ENCODE measurements at places on chromosomes 7 and 10.

DNA sequence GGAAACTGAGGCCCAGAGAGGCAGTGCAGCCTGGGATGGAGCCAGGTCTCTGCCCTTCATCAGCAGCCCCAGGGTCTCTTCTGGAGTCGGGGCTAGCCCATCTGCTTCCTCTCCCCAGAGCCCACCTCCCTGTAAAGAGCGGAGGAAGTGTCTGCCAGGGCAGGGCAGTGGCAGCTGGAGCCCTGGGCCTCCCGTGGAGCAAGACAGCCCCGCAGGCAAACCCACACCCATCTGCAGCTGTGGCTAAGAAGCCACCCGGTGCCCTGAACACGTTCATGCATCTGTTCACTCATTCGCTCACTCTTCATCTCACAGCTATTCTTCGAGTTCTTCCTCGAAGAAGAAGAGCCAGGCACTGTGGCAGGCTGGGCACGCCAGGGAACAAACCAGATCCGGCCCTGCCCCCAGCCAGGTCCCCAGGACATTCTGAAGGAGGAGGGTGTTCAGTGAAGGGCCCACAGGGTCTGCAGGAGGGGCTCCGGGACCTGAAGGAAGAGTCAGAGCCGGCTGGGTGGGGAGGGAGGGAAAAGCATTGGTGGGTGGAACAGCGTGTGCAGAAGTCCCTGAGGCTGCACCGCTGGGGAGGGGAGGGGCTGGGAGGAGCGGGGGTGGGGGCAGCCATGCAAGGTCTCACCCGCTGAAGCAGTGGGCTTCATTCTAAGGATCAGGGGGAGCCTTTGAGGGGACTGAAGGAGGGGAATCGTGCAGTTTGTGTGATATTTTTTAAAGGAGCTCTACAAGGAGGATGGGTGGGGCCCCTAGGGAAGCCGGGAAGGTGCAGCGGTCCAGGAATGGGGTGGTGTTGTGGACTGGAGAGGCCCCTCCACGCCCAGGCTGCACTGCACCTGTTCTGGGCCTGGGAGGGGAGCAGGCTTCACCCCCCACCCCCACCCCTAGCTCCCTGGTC lies 99.1 kb downstream of the UNCX start:
- no peak for DNase-seq

- no peak for DNase-seq
Observed at GRCh38 chr10:8617792-8618191, 563.3 kb downstream of the GATA3 start.

GRCh38 chr10:70575874-70576802 lies 26.4 kb downstream of the PRF1 start:
- DNase-seq = no peak

- no peak for DNase-seq
Observed at GRCh38 chr7:33590916-33591315, 314.4 kb upstream of the BMPER start.

DNA sequence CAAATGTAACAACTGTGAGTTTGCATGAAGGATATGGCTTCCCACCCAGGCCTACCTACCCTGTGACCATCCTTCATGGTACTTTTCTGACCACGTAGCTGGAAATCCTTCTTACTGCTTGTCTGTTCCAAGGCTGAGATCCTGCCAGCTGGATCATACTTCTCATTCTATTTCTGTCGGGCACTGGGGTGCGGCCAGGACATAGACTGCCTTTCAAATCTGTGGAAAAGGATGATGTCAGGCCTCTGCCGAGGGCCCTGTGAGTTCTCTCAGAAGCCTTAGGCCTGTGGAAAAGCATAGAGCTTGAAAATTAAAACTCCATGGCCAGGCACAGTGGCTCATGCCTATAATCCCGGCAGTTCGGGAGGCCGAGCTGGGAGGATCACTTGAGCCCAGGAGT lies 10.0 kb downstream of the VWC2 start:
- DNase-seq = no peak

GRCh38 chr7:137160236-137160635 lies 183.3 kb downstream of the PTN start:
- no peak for DNase-seq

- DNase-seq = no peak
Observed at GRCh38 chr7:48049850-48050249, 14.5 kb downstream of the C7orf57 start.

DNA sequence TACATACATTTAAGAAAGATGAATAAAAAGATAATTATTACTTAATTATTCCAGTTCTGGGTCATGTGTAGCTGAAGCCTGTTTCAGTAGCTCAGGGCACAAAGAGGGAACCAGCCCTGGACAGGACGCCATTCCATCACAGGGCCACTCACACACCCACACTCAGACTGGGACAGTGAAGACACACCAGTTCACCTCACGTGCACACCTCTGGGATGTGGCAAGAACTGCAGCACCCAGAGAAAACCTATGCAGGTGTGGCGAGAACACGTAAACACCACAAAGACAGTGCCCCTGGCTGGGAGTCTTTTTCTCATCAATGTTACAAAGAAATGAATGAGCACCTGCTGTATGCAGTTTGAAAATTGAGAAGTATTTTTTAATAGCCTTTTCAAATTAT lies 1.6 kb upstream of the IDI1 start:
- DNase-seq = no peak

GRCh38 chr7:137981175-137981574 lies 20.7 kb downstream of the CREB3L2 start:
- no peak for DNase-seq

GRCh38 chr10:49071160-49071761 lies 44.1 kb downstream of the VSTM4 start:
- DNase-seq = no peak

DNA sequence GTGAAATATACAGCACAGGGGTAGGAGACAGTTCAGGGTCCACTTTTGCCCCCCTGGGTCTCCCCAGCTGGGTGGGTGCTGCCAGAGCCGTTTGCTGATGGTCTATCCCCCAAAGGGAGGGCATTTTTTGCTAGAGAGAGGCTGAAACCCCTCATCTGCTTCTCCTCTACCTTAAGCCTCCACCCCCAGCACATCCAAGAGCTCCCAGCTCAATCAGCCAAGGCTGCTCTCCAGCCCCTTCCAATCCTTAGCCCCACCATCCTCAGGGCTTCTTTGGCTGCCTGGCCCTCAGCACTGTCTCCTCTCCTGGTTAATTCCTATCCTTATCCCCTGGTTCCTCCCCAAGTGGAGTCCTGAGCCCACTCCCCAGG lies 153.1 kb downstream of the AOAH start:
- DNase-seq = no peak

GRCh38 chr10:34224639-34225038 lies 590.5 kb downstream of the PARD3 start:
- no peak for DNase-seq

DNA sequence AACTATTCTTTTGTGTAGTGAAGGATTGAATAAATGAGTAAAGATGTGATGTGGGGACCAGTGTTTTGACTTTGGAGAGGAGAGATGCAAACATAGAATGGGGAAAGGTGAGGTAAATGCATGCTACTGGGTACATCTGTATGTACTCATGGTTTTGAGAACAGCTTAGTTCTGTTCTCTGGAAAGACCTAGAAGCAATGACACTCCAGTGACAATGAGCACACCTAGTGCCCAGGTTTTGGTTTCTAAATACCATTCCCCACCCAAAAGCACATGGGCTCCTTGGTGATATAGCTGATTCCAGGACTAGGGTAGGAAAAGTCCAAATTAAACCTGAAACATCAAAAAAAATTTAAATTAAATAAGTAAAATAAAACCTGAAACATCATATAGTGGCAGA lies 22.6 kb upstream of the HSPA12A start:
- no peak for DNase-seq

- peak; percentile 89 for DNase-seq
Observed at GRCh38 chr10:24901686-24902399, 50.6 kb downstream of the PRTFDC1 start.

- DNase-seq = no peak
Observed at GRCh38 chr7:26627891-26628341, 236.5 kb downstream of the SKAP2 start.

DNA sequence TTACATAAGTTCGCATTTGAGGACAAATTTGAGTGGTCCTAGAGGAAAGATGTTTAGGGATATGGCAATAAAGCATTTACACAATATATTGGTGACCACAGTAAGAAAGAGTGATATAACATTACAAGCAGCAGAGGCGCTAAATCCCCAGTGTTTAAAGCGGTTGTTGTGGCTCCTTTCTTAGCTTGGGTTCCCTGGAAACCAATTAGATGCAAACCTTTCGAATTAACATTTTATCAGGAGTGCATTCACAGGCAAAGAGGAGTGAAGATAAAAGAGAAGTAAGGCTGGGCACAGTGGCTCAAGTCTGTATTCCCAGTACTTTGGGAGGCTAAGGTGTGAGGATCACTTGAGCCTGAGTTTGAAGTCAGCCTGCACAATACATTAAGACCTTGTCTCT lies 331.1 kb downstream of the BICC1 start:
- no peak for DNase-seq

DNA sequence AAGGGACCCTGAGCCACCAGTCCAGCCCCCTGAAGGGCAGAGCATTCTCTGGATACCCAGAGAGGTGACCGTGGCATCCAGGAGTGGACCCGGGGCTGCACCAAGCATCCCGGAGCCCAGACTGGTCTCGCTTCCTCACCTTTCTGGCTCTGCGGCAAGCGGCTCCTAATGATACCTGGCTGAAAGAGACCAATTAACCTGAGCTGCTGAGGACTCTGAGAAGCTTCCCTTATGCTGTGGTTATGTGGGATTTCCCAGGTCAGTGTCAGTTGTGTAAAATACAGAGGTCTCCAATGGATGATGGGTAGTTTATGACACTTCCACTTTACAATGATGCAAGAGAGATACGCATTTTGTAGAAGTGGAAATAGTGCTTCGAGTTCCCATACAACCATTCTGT lies 51.5 kb downstream of the PFKFB3 start:
- no peak for DNase-seq

GRCh38 chr7:138204285-138204981 lies 128.2 kb downstream of the AKR1D1 start:
- no peak for DNase-seq

DNA sequence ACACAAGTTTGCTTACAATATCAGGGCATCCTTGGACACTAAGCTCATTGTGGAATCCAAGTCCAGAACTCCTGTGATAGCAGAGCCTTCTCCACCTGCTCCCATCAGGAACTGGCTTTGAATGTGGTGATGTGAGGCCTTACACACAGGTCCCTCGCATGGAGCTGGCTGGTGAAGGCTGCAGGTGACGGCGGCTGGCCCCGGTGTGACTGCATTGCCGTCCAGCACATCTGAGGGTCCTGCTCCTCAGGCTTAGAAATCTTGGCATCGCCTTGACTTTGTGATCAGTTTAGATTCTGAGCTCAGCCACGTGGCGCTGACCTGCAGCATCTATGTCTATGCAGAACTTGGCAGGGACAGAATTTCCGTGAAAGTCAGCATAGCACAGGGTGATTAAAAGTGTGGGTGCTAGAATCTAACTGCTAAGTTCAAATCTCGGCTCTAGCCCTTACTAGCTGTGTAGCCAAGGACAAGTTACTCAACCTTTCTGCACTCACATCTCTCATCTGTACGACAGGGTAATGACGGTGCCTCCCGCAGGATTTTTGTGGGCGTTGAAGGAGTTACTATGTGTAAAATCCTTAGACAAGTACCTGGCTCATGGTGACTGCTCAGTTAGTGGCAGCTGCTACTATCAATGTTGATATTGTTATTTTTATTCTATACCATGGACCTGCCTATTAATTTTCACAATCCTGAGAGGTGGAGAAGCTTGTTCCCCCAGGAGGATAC lies 26.6 kb downstream of the HKDC1 start:
- no peak for DNase-seq

DNA sequence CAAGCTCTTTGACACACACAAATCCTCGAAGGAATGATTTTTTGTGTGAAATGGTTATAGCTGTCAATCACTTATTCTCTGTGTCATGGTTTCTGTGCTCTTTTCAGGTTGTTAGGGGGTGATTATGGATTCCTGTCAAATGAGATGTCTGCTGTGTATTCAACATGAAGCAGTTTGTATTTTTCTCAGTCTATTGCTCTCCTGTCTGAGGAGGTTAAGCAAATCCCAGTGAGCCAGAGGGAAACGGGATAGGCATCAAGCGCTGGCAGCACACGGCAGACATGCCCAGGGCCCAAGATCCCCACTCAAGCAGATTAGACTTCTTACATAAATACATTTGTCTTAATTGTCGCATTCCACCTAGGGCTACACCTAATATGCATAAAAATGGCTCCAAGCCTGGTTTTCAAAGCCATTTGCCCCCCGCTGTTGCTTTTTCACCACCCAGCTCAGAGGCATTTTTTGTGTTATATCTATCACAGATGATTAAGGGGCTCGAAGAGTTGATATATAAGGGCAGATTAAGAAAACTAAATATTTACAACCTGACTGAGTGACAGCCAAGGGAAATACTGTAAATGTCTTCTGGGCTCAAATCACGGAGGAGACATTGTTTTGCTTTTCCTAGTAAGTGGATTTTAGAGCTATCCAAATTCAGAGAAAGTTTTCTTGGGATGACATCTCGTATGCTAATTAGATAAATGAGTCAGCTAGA lies 192.7 kb upstream of the LRGUK start:
- DNase-seq = no peak
